ENCODE measurements at places on chromosomes 4 and X.

DNA sequence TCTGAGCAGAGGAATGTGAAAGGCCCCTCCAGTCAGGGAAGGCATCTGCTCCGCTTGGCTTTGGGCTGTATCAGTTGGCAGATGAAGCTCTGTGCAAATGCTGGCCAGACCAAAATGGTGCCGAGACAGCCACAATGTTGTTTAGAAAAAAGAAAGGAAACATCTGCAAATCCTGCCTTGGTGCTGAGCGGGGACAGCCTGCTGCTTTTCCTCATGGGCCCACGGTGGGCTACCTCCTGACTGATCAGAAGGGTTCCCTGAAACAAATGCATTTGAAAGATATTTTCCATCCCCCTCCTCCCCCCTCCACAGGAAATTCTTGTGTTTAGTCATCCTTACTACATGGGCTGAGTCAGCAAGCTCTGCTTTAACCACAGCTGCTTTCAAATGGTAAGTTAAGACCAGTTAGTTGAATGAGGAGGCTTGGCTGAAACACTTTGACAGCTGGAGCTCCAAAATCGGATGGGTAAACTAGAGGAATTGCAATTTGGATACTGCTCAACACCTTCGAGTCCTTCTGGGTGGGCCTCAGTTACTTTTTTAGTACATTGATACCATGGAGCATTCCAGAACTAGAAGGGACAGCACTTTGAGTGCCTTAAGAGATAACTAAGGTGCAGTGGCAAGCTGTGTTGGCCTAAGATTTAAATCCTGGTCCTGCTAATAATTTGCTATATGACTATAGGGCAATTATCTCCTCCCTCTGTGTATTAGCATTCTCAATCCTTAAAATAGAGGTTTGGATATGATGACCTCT is 36.0 kb downstream of the PLAC1 start:
- DNase-seq, result no peak

DNA sequence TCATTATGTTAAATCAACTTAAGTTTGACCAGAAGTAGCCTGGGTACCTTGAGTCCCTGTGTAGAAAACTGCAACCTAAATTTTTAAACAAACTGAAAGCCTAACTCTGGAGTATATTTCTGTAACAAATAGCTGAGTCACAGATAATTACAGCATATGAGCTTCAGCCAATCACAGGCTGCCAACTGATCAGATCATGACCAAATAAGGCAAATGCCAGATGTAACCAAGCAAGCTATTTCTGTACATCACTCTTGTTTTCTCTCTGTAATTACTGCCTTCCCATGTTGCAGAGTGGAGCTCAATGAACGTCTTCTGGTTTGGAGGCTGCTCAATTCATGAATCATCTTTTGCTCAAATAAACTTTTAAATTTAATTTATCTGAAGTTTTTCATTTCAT is 980.9 kb upstream of the DIAPH2 start:
- DNase-seq, result no peak

- DNase-seq, result no peak
These were observed 524 bp upstream of the EXOSC9 start for GRCh38 chr4:121800638-121800960.

GRCh38 chrX:12488771-12489170 is 302.4 kb upstream of the PRPS2 start:
- DNase-seq, result no peak

- no peak for DNase-seq
These were observed 3.4 kb downstream of the GABRA2 start for GRCh38 chr4:46386570-46386969.

DNA sequence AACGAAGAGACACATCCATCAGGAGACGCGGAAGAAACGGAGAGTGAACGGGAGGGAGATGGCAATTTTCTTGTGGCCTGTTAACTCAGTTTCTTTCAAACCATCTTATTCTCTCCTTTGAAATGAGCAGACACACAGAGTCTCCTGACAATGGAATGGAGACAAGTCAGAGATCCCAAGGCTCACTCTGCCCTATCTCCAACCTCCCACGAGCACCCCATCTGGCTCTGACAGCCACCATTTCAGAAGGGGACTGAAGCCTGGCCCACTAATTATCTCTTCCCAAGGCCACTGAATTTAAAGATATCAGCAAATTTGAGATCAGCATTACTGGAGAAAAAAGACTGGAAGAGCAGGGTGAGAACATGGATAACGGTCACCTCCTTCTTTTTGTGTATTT is 215.6 kb downstream of the DHX15 start:
- DNase-seq, result no peak
